T-helper 22 cell (primary cell): ENCODE measurements at places on chromosomes 2 and 18.

- DNase-seq: no peak
These were observed 28.4 kb downstream of the M1AP start for GRCh38 chr2:74619651-74620297.

GRCh38 chr18:73966954-73967353, 180.7 kb downstream of the FBXO15 start:
- DNase-seq: no peak

GRCh38 chr2:241255542-241256167, 59.8 kb downstream of the HDLBP start:
- DNase-seq: no peak

GRCh38 chr2:157046396-157046795, 211.1 kb upstream of the GALNT5 start:
- no peak for DNase-seq

GRCh38 chr2:211387734-211388133, 831.3 kb downstream of the CPS1 start:
- DNase-seq: no peak

DNA sequence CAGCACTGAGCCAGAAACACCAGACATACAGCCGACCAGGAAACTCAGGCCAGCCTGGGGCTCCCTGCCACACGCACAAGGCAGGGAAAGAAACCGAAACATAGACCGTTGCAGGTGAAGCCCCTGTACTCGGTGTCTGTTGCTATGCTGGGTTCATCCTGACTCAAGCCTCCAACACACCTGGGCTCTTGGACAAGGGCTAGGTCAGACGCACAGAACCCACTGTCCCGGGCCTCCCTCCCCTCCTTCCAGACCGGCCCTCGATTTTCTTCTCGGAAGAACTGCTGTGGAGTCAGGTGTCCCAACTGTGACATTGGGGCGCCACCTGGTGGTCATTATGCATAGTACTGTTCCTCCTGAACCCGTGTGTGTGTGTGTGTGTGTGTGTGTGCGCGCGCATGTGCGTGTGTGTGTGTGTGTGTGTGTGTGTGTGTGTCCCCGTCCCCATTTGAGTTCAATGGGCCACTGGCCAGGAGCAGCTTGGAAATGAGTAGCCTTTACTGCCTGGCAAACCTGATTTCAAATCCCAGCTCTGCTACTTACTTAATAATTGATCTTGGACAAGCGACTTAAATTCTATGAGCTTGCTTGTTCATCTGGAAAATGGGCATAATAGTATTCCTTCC, 55.4 kb upstream of the GLI2 start:
- peak; percentile 18 for DNase-seq

- DNase-seq: no peak
These were observed 63.6 kb downstream of the TRAPPC12 start for GRCh38 chr2:3443083-3443482.

DNA sequence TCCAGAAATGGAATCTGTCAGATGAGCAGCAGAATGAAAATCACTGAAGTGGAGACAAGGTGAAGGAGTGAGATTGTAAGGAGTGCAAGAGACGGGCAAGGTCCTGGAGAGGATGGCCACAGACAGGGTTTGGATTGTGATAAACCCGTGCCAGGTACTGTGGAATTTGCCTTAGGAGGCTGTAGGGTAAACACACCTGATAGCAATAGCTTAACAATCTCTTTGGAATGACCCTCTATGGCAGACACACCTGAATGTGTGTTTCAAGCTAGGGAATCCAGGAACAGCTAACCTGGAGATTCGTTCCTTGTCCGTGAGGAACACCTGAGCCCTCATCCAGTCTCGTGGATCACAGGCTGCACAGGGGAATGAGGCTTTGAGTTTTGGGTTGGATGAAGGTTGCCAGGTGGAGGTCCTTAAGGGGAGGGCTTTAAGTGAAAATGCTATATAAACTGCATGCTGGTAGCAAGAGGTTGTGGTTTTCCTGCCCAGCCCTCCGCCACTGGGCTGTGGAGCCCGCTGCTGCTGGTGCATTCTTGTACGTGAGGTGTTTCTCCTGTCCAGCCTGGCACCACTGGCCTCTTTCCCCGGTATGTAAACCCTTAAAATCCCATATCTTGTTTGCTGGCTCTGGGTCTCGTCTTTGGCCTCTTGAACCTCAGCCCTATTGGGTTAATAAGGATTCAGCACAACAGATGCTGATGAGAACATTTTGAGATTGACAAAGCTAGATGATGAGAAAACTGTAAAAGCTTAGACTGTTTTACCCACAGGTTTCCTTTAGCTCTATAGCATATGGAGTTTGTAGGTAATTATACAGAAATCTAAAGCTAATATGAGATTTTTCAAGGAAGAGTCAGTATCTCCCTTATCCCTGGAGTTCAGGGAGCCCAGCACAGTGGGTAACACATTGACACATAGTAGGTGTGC, 117.9 kb downstream of the ARHGAP15 start:
- DNase-seq: no peak

GRCh38 chr2:192419786-192420185, 225.1 kb upstream of the TMEFF2 start:
- DNase-seq: no peak

- DNase-seq: no peak
These were observed 77.9 kb upstream of the B3GNT7 start for GRCh38 chr2:231317579-231317978.

DNA sequence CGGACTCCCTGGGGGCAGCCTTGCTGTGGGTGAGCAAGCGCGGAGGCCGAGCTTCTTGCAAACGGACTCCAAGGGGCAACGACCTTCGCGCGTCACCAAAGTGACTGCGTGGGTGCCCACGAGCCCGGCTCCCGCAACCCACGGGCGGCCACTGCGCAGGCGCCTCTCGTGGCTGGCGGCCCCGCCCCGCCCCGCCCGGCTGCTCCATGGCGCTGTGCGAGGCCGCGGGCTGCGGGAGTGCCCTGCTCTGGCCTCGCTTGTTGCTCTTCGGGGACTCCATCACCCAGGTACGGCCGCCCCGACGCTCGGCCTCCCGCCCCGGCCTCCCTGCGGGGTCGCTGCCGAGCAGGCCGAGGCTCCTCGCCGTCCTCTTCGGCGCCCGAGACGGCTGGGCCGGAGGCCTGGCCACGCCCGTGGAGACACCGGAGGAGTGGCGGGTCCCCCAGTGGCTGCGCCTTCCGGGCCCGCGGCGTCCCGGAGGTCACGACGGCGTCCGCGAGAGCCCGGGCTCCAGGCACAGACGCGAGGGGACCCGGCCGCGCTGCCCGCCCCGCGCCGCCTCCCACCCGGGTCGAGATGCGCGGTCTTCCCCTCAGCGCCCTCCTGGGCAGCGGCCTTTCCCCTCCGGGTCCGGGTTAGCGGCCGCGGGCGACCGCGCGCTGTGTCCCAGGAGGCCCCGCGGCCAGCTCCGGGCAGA, at the start of gene IAH1:
Gene IAH1 (plus strand): TSS at position 191 of the 697 bp plus-strand sequence. CDS start 16 bp downstream, at position 207.
- peak; percentile 67 for DNase-seq
